NCI-H1092 treated with DMSO at 0.1 percent for 48 hours (cell line): ENCODE measurements at places on chromosomes 3 and 15.
A peak's percentile ranks its signal among the peaks of the same experiment; 100 is the strongest.

GRCh38 chr3:28586325-28586724 lies 237.7 kb upstream of the AZI2 start:
- no peak for DNase-seq

DNA sequence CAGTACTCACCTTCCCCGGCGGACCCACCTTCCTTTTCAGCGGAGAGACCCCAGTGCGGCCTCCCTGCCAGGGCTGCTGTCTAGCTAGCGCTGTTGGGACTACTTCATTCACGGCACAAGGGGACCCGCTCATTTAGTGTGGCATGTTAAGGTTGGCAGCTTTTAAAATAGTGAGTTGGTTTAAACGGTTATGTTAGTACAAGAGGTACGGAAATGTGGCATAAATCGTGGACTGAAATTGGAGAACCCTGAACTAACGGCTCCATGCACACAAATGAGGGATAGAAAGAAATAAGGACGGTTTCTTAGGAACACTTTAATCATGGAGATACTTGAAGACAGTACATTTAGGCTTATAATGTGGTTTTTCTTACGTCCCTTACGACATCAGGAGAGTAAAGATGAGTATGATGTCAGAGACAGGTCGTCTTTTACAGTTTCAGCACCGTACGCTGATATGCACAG lies 752 bp downstream of the CEP63 start:
- DNase-seq = peak; percentile 66

DNA sequence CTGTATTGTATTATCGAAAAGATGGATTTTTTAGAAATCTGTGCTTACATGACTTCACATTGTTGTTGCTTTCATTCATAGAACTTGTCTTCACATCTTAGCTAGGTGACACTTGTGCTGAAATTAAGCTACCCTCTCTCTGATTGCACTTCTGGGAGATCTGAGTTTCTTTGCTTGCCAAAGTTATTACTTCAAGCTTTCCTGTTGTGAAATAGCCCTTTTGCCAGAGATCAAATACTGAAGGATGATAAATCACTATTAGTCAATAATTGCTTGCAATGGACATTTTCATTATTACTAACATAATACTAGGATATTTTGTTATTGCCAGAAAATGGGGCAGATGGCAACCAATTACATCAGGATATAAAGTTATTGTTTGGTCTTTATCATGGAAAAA lies 34.7 kb downstream of the PIK3CA start:
- DNase-seq = no peak

- no peak for DNase-seq
These were observed 155.2 kb upstream of the CGNL1 start for GRCh38 chr15:57221134-57221533.

DNA sequence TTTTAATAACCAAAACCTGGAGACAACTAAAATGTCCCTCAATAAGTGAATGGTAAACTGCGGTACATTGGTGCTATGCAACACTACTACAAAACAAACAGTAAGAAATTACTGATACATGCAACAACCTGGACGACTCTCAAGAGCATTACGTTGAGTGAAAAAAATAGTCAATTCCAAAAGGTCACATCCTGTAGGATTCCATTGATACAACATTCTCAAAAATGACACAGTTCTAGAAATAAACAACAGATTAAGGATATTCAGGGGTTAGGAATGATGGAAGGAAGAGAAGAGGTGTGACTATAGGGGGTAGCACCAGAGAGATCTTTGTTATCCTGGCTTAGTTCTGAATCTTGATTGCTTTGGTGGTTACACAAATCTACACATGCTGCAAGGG lies 72.2 kb downstream of the ZNF148 start:
- no peak for DNase-seq

GRCh38 chr3:146803745-146804144 lies 198.6 kb upstream of the PLSCR5 start:
- no peak for DNase-seq

GRCh38 chr3:30495172-30496065 lies 111.0 kb upstream of the TGFBR2 start:
- DNase-seq = no peak

DNA sequence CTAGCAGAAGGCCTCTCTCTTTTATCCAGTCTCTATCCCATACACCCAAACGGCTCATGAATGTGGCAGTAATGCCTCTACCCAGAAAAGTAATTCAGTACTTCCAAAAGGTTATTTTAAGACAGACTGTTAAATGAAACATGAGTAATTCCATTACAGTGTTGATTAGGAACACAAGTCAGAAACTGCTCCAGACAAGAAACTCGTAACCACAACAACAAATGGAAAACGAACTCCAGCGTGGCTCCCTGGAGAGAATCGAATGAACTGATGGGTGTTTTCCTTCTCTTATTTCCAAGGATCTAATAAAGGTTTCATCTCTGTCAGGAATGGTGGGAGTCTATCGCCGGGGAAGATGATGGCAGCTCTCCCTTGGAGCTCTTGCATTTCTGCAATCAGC lies 228.4 kb downstream of the MAGI1 start:
- DNase-seq = no peak

DNA sequence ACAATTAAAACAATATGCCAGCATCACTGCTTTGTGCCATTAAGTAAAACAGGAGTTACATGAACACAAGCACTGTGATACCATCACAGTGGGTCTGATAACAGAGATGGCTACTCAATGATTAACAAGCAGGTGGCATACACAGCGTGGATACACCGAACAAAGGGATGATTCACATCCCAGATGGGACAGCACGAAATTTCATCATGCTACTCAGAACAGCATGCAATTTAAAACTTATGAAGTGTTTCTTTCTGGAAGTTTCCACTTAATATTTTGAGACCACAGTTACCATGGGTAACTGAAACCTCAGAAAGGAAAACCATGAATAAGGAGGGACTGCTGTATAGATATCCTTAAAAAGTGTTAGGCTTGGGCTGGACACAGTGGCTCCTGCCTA lies 44.5 kb downstream of the SLC24A1 start:
- DNase-seq = no peak

DNA sequence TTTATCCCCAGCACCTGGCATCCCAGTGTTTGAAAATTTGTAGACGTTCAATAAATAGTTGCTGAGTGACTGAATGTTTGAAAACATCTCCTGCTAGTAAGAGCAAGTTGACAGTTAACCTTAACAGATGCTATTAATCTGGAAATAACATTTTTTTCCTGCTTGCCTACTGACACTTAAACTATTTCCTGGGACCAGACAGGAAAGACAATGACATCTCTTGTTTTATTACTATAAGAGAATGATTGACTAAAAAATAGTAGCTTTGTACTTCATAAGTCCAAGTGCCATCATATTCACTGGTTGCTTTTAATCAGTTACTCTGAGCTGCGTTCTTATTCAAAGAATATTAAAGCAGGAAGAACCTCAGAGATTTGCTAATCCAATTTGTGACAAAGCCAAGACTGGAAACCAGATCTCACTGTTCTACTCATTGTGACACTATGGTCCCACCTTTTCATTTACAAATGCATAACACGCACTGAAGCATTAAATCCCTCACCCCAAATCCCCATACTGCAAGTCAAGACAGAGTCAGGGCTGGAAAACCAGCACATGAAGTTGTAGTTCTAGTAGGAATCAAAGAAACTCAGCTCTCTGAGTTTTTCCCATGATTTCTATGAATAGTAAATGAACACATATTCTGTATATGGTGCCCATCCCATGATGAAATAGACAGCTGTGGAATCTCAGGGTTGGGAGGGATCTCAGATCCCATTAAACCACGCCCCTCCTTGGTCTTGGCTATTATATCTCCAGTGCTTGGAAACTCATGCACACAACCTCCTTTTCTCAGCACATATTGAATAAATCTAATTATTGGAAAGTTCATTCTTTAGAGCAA lies 212.7 kb upstream of the P2RY1 start:
- no peak for DNase-seq

DNA sequence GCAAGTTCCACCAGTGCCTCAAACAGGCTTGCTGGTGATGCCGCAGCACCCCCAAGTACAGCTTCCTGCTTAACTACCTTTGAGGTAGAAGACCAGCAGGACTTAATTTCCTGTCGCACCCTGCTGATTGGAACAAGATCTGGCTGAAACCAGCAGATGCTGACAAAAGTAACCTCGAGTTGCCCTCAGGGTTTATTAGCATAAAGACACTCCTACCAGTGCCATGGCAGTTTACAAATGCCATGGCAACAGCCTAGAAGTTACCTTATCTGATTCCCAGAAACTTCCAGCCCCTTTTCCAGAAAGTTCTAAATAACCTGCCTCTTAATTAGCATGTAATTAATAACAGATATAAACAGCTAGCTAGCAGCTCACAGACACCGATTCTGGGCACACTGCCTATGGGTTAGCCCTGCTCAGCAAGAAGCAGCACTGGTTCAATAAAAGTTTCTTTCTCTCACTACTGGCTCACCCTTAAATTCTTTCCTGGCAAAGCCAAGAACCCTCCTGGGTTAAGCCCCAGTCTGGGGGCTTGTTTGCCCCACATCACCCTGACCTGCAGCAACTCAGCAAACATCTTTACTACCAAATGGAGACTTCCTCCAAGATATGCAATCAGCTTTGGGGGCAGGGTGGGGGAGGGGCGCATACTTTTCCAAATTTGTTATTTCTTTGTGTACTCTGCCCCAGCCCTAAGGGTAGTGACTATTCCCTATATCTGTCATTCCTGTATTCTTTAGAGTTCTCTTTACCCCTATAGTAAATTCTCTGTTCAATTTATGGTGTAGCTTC lies 54.2 kb downstream of the MAP4 start:
- no peak for DNase-seq

DNA sequence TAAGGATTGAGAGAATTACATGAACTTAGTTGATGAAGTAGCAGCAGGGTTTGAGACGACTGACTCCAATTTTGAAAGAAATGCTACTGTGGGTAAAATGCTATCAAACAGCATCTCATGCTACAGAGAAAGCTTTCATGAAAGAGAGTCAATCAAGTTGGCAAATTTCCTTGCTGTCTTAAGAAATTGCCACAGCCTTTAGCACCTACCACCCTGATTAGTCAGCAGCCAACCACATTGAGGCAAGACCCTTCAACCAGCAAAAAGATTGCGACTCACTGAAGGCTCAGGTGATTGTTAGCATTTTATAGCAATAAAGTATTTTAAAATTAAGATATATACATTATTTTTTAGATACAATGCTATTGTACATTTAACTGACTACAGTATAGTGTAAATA lies 80.9 kb downstream of the RAP2B start:
- no peak for DNase-seq

DNA sequence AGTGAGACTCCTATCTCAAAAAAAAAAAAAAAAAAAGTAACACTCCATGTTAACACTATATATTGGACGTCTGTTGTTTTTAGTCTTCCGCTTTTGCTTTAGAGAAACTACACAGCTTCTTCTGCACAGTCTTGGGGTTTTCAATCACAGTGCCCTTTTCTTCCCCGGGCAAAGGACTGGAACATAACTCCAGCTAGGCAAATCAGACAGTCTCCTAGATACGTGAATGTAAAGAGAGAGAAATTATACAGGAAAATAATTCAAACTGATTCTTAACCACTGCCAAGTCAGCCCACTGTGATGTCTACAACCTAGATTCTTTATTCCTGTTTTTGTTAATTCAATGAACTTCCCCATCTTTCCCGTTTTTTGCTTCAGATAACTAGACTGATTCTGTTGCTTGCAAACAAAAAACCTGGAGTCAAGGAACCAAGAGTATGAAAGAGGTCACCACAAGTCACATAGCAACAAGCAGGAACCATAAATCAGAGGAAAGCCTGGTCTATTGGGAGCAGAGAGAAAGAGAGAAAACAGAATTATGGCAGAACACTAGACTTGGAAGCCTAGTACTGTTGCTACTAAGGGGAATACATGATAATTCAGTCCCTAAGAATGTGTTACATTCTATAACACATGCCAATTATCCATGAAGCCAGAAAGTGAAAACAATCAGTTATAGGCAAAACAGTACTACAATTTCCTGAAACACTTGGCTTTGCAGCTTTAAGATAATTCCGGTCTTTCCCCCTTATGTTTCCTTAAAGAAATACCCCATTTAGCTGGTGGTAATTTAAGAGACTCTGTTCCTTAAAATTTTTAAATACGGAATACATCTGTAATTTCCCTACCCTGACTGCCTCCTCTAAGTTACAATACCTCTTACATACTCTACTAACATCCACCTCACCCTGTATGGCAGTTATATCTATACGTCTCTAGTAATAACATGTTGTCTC lies 63.1 kb downstream of the TBL1XR1 start:
- no peak for DNase-seq

- DNase-seq = no peak
These were observed 25.5 kb upstream of the SNRPA1 start for GRCh38 chr15:101320501-101321052.

DNA sequence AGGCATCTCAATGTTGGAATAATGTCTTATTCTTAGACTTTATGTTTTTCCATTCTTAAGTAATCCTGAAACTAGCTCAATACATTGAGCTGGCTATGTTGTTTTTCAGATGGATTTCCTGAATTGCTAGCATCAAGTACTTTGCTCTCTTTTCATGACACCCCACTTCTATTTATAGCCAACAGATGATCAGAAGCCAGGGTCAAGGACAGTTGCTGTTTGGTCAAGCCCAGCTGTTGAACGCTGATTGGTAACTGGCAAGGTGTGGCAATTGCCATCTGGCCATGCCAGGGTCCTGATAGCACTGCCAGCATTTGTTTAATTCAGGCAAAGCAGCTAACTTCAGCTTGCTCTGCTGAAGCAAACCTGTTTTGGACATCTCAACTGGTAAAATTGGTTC lies 46.2 kb upstream of the PLCL2 start:
- peak; percentile 53 for DNase-seq

DNA sequence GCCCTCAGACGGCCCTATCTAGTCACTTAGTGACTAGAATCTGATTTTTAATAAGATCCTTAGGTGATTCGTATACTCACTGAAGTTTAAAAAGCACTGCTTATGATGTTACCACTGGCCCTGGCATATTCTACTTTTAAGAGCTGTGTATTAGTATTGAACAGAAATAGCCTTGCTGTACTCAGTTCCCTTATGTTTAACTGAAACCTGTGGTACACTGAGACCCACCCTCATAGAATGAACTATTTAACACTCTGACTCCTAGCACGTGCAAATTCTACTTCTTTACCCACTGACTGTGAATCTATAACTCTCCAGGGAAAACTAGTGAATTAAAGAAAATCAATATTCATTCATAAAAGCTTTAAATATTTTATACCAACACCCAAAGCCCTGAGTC lies 108.9 kb downstream of the CCNL1 start:
- DNase-seq = no peak

DNA sequence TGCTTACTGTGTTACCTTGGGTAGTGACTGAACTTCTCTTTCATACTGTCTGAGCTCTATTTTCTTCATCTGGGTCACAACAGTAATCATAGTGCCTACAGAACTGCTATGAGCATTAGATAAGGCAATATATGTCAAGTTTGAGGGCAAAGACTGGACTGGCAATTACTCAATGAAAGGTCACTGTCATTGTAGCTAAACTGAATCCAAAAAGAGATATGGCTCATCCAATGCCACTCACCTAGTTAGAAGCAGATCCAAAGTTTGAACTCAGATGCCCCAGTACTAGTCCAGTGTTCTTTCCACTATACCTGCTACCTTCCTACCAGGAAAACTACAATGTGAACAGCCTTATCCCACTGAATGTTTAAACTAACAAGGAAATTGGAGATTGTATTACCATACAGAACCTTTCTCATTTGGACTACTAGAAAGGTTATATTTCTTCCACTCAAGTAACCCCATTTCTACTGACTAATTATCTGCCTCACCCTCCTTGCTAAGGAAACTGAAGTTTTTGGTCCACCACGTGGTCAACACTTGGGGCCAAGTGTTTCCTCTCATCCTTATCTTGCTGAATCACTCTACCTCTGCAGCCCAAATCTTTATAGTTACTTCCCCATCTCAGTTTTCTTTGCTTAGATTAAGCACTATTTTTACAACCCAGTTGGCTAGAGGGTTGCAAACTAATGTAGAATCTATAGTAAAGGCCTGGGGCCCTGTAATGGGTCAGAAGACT lies 202.3 kb upstream of the LPP start:
- DNase-seq = no peak
